ENCODE measurements at places on chromosomes 2 and 18.

DNA sequence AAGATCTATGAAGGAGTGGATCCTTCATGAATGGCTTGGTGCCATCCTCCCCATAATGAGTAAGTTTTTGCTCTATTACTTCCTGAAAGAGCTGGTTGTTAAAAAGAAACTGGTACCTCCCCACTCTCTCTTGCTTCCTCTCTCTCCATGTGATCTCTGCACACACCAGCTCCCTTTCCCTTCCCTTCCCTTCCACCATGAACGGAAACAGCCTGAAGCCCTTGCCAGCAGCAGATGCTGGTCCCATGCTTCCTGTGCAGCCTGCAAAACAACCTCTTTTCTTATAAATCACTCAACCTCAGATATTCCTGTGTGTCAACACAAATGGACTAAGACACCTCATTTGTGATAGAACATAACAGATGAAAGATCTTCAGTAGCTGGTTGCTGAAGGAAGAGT lies 303.5 kb upstream of the ACVR2A start:
- no peak for DNase-seq

DNA sequence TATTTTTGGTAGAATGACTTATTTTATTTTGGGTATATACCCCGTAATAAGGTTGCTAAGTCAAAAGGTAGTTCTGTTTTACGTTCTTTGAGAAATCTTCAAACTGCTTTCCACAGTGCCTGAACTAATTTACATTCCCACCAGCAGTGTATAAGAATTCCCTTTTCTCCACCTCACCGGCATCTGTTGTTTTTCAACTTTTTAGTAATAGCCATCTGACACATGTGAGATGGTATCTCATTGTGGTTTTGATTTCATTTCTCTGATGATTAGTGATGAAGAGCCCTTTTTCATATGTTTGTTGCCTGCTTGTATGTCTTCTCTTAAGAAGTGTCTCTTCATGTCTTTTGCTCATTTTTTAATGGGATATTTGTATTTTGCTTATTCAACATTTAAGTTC lies 215.2 kb upstream of the TFPI start:
- DNase-seq, result no peak

DNA sequence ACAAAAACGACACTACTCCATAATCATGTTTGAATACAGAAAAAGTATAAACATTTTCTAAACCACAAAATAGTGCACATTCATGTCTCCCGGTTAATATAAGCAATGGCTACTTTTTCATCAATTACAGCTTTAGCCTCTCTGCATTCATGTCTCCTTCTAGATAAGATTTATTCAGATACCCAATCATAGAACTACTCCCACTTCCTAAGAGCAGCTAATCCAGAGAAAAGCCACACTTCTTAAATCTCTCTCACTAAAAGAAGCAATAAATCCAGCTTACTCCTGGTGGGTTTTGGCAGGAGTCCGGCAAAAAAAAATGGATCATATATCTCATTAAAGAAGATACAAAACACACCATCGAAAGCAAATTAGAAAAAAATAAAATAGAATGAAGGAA lies 20.1 kb downstream of the DSEL start:
- no peak for DNase-seq

GRCh38 chr2:113390124-113390849 lies 47.2 kb upstream of the ZNG1B start:
- DNase-seq, result peak; percentile 76

DNA sequence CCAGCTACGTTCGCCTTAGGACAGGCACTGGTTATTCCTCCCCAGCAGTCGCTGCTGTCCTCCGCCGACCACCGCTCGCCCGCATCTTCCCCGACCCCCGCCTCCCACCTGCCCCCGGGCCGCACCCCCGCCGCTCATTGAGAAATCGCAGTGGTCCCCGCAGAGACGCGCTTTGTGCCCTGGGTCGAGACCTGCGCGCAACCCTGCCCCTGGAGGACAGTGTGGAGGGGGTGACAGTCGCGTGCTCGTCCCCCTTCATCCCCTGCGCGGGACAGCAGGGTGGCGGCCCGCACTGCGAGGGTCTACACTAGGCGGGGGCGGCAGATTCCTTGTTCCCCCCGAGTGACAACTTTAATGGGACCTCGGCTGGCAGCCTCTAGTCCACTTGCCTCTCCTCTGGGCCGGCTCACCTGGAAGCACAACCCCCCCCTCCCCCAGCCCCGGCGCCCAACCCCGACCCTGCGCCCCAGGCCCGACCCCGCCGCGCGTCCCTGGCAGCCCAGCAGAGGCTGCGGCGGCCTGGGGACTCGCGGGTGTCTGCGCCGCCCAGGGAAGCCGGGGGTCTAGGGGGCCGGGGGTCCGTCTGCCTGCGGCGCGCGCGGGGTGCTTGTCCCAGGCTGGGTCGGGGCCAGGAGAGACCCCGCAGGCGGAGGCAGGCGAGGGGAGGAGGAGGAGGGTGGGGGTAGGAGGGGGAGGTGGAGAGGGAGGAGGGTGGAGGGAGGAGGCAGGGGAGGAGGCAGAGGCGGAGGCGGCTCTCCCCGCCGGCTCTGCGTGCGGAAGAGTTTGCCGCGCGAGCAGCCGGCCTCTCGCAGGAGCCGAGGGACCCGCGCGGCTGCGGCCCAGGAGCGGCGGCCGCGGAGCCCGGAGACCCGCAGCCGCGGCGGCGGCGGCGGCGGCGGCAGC lies at the start of gene NPAS2:
TSS of gene NPAS2 (plus strand) at position 770 of the 903 bp plus-strand sequence. CDS start 84,616 bp downstream, outside the sequence.
- DNase-seq, result no peak

DNA sequence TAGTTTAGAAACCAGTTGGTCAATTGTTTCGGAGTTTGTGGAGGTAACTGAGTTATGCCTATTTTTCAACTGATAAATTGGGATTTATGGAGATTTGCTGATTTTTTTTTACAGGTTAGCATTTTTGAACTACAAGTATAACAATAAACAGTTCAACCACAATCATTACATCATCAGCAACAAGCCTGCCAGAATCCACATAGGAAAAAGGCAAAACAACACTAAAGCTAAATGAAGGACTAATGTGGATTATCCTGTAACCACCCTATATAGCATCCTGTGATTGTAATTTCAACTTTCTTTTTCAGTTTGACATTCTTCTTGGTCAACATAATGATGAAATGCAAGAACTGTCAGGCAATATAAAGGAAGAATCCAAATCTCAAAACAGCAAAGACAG lies 76.5 kb downstream of the CCDC102B start:
- DNase-seq, result no peak

- DNase-seq, result no peak
Observed at GRCh38 chr18:11760498-11761167, 71.6 kb downstream of the GNAL start.

DNA sequence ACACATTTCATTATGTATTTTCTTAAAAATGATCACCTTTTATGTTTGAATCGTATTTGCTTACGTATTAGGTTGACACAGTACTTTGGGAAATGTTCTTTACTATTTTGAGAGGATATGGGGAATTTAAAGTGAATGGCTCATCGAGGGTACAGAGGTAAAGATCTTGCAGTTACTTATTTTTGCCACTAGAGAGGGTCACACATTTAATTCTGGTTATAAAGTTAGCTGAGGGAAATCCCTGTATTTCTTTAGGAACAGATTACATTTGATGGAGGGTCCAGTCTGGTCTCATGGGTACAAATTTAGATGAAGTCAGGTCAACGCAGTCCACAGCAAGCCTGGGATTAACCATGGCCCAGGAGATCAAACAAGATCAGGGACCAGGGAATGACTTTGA lies 24.5 kb downstream of the DYNC2LI1 start:
- DNase-seq, result no peak

DNA sequence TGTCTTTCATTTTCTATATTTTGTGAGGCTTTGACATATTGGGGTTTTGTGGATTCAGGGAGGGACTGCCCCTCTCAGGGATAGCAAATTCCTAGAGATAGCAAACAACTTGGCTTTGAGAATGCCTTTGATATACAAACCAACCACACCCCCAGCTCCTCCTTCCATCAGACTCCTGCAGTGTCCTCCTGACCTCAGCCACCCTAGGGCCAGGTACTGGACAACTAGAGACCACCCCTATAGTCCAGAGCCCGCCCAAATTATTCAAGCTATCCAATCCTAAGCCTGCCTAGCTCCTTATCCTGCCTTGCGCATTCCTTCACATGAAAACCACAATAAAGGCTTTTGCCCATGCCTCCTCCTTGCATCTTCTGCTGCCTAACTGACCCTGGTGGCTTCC lies 22.9 kb upstream of the STAM2 start:
- DNase-seq, result no peak

DNA sequence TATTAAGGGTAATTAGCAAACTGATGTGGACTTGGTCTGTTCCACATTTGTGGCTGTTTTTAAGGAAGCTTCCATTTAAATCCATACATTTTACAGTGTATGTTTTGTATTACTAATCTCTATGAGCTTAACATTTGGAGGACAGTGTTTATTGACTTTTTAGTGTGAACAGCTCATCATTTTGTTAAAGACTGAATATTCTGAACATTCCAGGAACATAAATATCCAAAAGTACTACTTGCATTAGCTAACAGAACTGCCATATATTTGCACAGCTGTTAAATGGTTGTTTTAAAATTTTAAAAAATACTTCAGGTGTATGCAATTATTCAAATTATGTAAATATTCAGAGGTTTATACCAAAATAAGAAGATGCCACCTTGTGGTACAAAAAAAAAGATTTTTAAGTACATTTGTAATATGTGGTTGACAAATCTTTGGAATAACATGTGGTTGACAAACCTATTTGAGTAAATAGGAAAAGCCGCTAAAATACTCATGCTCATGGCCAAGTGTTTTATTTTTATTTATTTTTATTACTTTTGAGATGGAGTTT lies 439.7 kb upstream of the FANCL start:
- DNase-seq, result no peak
